ENCODE measurements at places on chromosomes 12 and 14. TPM values are rescaled to one million over a fixed set of nuclear protein-coding genes. Genes with fewer than 3 reads are reported as not detected.

GRCh38 chr12:91993287-91994017 is 152.2 kb downstream of the BTG1 start:
- no peak overlapping the region for H3K4me3 ChIP-seq
- H3K27me3 ChIP-seq: no peaks in the 10 kb centered on the region
- peak overlapping the region; percentile 75 for H3K27ac ChIP-seq
- no peaks in the 10 kb centered on the region for H3K4me1 ChIP-seq

DNA sequence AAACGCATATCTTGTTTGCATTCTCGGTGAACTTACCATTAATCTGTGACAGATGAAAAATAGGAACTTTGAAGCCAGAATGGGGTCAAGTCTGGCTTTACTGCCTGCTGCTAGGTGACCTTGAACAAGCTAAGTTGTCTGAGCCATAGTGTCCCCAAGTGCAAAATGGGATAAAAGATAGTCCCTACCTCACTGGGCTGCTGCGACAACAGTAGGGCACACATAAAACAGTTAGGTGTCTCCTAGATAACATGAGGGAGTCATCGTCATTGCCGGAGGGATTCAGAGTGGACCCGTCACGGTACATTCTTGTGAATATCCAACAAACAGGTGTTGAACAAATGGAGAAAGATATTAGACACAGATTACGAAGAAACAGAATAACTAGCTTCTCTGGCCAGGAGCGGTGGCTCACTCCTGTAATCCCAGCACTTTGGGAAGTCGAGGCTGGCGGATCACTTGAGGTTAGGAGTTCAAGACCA is 71.2 kb downstream of the NINJ2 start:
- H3K4me1 ChIP-seq: no peaks in the 10 kb centered on the region
- no peak for DNase-seq
- H3K27ac ChIP-seq: no peak overlapping the region
- no peaks in the 10 kb centered on the region for H3K36me3 ChIP-seq
- no peaks in the 10 kb centered on the region for H3K27me3 ChIP-seq

- DNase-seq: no peak
- no peak overlapping the region for H3K4me3 ChIP-seq
- H3K27me3 ChIP-seq: no peaks in the 10 kb centered on the region
- no peaks in the 10 kb centered on the region for H3K36me3 ChIP-seq
- H3K27ac ChIP-seq: no peak overlapping the region
- H3K4me1 ChIP-seq: no peaks in the 10 kb centered on the region
These were observed 377.9 kb downstream of the CCDC91 start for GRCh38 chr12:28568118-28568517.

The CLEC7A gene
- not detected for total RNA-seq

Data from endodermal cell (in vitro differentiated cells).